Epithelial cell of proximal tubule (primary cell): ENCODE measurements at places on chromosomes 1 and 21. TPM values are rescaled to one million over a fixed set of nuclear protein-coding genes. Genes with fewer than 3 reads are reported as not detected.

GRCh38 chr1:164719676-164720439 is 160.9 kb downstream of the PBX1 start:
- no peak for DNase-seq

DNA sequence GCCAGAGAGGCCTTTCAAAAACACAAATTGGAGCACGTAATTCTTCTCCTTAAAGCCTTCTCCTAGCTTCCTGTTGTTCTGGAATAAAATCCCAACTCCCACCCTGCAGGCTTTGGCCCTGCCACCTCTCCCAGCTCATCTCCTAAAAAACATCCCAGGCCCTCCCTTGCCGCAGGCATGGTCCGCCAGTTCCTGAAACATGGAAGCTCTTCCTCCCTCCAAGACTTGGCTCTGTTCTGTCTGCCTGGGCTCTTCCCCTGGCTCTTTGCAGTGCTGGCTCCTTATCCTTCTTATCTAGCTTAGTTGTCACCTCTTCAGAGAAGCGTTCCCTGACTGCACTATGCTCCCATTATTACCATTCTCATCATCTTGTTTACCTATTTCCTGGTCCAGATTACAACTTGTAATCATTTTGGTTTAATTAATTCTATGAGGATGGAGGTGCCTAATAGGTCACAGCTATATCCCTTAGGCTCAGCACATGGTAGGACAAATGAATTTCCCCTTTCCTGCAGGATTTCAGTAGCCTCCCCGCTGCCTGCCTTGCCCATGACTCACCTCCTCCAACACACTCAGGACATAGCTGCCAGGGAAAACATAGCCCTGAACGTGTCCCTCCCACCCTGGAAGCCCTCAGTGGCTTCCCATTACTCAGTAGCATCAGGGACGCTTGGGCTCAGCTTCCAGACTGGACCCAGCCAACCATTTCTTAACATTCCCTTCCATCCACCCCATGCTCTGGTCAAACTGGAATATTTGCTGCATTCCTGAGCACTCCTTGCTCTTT is 15.7 kb upstream of the IGSF21 start:
- DNase-seq: no peak

DNA sequence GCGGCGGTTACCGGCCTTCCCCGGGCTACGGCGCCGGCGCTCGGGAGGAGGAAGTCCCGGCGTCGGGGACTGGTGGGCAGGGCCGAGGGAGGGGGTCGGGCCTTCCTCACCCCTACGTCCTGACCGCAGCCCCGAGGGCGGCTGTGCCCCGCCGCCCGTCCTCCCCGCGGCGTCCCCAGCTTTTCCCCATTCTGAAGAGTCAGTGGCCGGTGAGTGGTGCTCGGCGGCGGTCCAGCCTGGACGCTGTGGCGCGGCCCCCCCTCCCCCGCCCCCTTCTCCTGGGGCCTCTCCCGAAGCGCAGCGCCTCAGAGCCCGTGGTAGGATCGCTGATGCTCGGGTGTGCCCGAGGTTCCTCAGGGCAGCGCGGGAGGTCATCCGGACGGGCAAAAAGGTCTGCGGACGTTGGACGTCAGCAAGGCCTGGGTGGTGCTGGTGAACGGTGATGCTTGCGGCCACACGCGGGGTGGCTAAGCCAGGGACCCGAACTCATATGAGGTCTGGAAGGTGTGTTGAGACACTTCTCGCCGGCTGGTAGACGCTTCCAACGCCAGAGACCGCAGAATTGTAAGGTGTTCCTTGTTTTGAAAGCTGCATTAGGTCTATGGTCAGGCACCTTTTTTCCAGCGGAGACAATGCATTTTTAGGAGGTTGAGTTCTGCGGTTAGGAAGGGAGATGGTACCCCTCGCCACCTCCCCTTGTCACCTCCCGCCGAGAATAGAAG is 725 bp downstream of the SLC25A33 start:
- no peak for DNase-seq

DNA sequence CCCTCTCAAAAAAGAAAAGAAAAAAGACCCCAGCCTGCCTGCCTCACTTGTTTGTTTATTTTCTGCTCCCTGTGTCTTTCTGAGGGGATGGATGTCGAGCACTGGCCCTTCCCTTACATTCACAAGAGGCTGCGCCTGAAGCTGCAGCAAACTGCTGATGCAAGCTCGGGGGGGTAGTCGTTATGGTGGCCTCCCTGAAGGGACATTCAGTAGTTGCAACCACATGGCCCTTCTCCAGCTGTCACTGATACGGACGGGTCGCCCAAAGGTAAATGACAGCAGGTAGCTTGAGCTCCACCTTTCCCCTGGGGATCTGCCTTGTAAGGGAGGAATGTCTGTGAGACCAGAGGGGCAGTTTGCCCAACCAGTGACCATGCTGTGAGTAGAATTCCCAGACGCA is 17.7 kb downstream of the PLEKHM2 start:
- DNase-seq: no peak

Gene ARHGEF16
- 27.1 and 36.6 TPM in 2 replicates for total RNA-seq

- DNase-seq: no peak
Measured at GRCh38 chr1:220313576-220313975, 41.3 kb upstream of the RAB3GAP2 start.

Gene PROK1
- total RNA-seq: not detected in 2 replicates

Gene ALX3
- total RNA-seq: not detected in 2 replicates

- DNase-seq: no peak
Measured at GRCh38 chr1:191086910-191087309, 609.2 kb upstream of the BRINP3 start.

GRCh38 chr1:158821723-158822122 is 9.4 kb upstream of the MNDA start:
- DNase-seq: no peak

Gene HES3
- total RNA-seq: not detected in 2 replicates

DNA sequence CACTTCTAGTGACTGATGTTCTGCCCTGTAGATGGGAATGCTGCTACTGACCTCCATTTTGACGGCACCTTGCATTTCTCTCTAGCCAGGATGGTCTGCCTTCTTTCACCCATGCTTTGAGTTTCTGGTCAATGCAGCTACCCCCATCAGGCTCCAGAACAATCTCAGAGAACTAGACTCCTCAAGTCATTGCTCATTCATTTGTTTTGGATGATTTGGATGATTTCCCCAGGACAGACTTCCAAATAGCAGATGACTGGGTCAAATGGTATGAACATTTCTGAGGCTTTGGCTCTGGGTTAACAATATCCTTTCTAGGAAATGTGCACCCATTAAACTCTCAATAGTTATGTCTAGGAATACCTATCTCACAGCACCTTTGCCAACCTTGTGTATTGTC is 63.9 kb downstream of the CSMD2 start:
- peak; percentile 6 for DNase-seq

GRCh38 chr1:177592624-177593023 is 377.2 kb downstream of the SEC16B start:
- DNase-seq: no peak

Gene LHX8
- not detected in 2 replicates for total RNA-seq

DNA sequence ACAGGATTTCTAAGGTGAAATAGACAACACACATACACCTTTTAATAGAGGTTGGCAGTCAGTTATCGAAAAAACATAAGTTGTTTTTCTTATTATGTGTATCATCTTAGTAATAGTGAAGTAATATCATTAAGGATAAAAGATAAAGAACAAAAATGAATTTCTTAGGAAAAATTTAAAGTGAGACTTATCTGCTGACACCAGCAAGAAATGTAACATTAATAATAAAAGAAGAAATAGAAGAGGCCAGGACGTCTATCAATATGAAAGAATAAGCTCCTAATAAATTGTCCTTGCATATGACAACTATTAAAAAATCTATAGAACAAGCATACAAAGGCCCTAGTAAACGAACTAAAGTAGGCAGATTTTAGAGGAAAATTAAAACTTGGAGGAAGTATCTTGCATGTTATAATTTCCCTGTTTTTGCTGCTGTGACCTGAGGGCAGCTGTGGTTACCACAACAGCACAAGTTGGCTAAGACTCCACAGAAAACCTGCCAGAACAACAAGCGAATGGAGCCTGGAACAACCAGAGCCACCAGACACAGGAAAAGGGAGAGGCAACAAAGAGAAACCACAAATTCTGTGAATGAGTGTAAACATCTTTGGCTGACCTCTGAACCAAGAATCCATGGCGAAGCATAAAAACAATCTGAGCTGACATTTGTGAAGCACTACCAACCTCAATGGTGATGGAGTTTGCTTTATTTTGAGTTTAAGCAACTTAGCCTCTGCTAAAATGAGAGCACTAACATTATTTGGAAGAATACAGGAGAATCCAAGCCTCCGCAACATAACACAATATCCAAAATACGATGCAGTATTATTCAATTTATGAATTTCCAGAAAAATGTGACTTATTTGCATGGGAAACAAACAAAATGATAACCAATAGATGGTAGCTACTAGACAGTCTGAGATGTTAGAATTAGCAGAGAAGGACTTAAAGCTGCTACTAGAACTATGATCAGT is 207.5 kb downstream of the KCNT2 start:
- DNase-seq: no peak

DNA sequence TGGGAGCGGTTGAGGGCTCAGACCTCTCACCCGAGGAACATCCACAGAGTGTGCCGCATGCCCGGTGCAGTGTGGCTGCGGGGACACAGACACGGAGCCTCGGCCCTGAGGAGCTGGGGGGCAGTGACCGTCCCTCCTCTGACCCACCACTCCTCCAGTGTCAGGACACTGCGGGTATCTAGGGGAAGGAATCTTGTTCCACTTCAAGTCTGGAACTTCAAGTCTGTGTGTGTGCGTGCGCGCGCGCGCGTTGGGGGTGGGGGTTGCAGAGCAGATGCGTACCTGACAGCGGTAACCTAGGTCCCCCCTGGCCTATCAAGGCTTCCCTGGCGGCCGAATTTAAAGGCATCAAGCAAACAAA is 17.3 kb downstream of the PCSK9 start:
- no peak for DNase-seq

DNA sequence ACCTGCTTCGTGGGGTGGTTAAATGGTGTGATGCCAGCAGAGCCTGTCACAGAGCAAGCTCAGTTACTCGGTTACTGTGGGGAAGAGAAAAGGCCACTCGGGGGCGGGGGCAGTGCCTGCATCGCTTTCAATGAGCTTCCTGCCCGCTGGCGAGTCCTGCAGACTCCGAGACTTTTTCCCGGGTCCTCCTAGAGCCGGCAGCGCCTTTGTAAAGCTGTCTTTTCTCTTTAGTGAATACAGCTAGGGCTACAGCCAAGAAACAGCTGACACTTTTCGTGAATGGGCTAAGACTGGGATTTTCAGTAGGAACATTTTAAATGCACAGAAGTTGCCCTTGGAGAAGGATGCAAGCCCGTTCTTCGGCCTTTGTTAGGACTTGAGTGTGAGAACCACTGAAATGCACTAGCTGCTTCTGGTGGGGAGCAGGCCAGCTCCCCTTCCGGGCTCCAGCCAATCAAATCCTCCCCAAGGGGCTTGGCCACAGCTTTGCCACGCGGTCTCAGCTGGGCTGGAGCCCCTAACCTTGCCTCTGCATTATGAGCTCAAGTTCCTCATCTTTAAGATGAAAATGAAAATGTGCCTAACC is 23.4 kb upstream of the EFHD2 start:
- no peak for DNase-seq

Gene GNAT2
- total RNA-seq: 0.58 TPM in 1 of 2 replicates, not detected in the other

Gene KCNE2
- total RNA-seq: not detected in 2 replicates

- no peak for DNase-seq
Measured at GRCh38 chr1:161914595-161914994, 109.1 kb downstream of the OLFML2B start.

GRCh38 chr1:204932573-204932909 is 61.9 kb downstream of the NFASC start:
- DNase-seq: no peak

DNA sequence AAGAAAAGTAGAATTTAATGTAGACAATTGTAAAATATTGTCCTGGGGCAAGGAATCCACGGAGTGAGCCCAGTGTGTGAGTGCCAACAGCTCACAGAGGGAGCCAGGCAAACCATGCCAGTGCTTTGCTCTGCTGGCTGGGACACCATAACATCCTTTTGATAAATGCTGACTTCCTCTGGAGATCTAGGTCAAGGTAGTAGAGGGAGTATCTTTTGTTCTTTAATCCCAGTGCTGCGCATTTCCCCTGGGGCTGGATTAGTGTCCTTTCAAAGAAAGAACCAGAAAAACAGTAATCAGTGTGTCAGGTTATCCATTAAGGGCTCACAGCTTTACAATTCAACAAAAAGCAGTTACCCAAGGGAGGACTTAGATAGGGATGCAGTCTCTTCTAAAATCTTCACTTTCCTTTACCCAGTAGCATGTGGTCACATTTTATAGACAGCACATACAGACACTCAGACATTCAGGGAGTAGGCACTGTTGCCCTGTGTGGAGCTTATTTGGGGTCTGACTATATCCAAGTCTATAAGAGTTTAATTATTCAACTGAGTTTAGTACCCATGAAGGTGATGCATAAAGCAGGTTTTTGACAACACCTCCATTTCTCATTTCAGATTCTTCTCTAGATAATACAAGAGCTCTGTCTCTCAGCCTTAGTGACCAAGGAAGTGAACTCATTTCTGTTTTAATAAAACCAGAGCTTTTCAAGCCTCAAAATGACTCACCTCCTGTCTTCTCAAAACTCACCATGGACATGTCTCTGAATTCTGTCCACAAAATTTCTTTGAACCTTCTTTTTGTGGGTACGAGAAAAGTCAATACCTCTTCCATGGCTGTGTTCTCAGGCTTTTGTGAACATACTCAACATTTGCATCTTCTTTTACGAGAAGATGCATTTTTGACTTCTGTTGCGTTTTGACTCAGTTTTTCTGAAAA is 215.3 kb downstream of the BRINP2 start:
- no peak for DNase-seq

Gene TDRD10
- total RNA-seq: not detected in 2 replicates

DNA sequence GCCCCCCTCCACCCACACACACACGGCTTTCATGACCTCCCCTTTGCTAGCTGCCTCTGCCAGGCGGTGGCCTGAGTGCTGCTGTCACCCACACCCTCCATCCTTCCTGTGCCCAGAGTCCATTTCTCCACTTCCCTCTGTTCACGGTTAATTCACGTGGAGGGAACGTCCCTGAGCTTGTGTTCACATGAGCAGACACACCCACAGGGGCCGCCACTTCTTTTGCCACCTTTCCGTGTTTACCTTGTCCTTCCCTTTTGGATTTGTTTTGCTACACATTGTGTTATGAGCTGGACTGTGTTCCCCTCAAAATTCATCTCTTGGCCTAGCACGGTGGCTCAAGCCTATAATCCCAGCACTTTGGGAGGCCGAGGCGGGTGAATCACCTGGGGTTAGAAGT is 128.0 kb downstream of the ETS2 start:
- no peak for DNase-seq

GRCh38 chr1:6519491-6519934 is 28.0 kb upstream of the PLEKHG5 start:
- no peak for DNase-seq

GRCh38 chr1:1128454-1129139 is 12.7 kb upstream of the C1orf159 start:
- no peak for DNase-seq

GRCh38 chr1:6359216-6360116 is 34.1 kb downstream of the ACOT7 start:
- DNase-seq: peak; percentile 35

GRCh38 chr1:93763704-93764365 is 82.2 kb upstream of the BCAR3 start:
- DNase-seq: no peak

Gene RHD
- total RNA-seq: not detected in 2 replicates

Gene OR6K3
- not detected in 2 replicates for total RNA-seq

GRCh38 chr1:70764747-70765146 is 282.9 kb downstream of the PTGER3 start:
- no peak for DNase-seq

GRCh38 chr1:101227837-101228236 is 9.0 kb upstream of the S1PR1 start:
- DNase-seq: no peak

GRCh38 chr1:66317248-66317515 is 216.8 kb upstream of the SGIP1 start:
- no peak for DNase-seq

Gene KCNT2
- 0.80 and 1.7 TPM in 2 replicates for total RNA-seq

GRCh38 chr1:22673486-22674409 is 20.7 kb downstream of the C1QB start:
- peak; percentile 1 for DNase-seq
